RCC 7860 (cell line): ENCODE measurements at places on chromosomes 7 and 10.

- DNase-seq = no peak
These were observed 5.1 kb downstream of the GSTO2 start for GRCh38 chr10:104273899-104274575.

- DNase-seq = no peak
These were observed 21.0 kb downstream of the OPTN start for GRCh38 chr10:13120786-13121499.

DNA sequence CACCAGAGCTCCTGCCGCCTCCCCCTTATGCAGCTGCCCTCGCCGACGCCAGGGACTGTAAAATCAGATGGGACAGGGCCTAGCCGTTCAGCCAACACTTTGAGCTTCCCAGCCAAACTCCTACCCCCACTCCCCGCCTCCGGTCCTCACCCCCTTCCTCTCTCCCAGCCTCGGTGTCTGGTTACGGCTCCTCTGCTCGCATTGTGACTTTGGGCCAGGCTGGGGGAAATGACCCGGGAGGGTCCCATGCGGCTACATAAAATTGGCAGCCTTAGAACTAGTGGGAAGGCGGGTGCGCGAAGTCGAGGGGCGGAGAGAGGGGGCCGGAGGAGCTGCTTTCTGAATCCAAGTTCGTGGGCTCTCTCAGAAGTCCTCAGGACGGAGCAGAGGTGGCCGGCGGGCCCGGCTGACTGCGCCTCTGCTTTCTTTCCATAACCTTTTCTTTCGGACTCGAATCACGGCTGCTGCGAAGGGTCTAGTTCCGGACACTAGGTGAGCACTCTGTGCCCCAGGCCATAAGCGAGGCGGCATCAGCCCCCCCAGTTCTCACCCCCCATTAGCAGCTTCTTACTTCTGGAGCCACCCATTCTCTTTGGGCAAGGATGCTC is at the start of gene KAZALD1:
TSS of gene KAZALD1 (plus strand) at position 366 of the 608 bp plus-strand sequence. CDS start 604 bp downstream, outside the sequence.
- no peak for DNase-seq

- peak; percentile 99 for DNase-seq
These were observed 222.2 kb upstream of the SH2B2 start for GRCh38 chr7:102064361-102065025.

DNA sequence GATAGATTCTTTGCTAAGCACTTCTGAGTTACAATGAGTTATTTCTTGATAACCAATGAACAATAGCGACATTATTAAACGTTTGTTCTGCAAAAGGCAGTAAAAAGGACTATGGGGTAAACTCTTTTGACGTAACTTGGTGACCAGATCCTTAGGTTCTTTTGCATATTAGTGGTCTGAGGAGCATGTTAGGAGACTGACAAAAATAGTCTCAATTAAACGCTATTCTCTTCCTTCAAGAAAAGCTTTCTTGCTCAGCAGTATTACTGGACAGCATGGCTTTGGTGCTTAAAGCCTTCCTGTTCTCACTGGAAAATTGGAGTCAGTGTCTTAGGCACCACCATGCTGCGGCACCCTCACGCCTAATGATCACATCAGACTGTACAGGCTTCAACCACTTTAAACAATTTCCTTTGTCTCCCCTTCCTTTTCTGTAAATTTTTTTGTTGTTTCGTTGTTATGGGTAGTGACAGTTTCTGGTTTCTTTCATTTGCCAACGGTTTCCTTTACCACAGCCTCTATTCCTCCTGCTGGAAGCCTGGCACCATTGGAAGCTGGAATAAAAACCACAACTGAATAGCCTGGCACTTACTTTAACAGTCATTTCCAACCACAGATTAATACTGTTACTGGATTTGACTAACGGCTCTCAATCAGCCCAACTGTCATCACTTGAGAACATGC is 49.2 kb upstream of the FAM133B start:
- DNase-seq = peak; percentile 98

DNA sequence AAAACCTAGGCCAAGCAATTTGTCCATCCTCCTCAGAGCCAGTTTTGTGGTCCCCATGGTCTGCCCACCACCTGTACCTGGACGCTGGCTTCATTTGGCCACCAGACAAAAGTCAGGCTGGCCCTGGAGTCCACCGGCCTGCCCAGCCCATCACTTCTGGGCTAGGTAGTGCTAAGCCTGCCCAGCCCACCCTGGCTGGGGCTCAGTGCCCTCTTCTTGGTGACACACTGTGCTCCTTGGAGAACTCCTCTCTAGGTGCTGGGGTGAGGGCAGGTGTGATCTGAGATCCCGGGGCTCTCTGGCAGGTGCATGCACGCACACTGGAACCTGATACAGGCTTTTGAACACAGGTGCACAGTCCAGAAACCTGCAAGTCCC is 1.1 kb downstream of the AIFM2 start:
- no peak for DNase-seq

DNA sequence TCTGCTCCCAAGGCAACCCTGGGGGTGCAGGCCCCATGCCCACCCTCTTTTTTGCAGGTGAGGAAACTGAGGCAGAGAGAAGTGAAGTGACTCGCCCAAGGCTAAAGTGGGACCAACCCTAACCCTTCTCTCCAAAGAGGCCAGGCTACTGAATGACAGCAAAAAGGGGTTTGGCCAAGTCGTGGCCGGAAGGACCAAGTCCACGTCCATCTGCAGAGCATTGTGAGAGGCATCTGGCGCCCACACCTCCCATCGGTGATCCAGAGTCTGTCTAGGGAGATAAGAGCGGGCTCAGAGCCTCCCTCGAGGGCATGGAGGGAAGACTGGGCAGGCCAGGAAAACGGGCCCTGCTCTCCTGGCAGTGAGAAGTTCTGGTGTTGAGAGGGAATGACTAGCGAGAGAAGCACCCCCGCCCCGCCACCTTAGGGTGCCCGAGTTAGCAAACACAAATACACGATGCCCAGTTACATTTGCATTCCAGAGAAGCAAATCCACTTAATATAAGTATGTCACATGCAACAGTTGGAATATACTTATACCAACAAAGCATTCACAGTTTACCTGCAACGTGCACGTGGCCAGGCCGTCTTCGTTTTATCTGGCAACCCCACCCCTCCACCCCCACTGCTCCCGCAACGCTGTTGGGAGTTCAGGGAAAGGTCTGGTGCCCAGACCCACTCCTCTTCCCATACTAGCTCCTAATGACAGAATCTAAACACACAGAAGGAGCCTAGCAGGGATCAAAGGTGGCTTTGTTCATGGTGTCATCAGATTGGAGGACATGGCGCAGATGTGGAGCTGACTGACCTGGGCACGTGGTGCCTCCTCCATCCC is 124.9 kb downstream of the OAT start:
- no peak for DNase-seq

DNA sequence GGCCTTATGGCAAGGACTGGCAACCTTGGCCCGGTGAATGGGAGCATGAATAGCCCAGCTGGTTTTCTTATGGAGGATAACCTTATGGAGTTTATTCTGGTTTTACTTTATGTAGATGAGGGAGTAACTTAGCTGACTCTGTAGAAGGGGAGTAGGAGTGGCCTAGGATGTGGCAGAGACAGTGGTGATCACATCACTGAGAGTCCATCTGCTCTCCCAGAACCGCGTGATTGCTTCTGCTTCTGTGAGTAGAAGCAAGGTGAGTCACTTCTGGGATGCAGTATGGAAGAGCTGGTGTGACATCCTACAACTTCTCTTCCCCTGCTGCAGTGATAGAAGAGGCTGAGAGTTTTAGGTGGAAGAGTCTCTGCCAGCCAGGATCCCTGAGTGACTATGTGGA is 129.2 kb downstream of the RPS24 start:
- DNase-seq = peak; percentile 44
